ENCODE measurements at places on chromosomes 3 and 15.

GRCh38 chr3:129031476-129032215 is 28.9 kb upstream of the GP9 start:
- no peak for DNase-seq

DNA sequence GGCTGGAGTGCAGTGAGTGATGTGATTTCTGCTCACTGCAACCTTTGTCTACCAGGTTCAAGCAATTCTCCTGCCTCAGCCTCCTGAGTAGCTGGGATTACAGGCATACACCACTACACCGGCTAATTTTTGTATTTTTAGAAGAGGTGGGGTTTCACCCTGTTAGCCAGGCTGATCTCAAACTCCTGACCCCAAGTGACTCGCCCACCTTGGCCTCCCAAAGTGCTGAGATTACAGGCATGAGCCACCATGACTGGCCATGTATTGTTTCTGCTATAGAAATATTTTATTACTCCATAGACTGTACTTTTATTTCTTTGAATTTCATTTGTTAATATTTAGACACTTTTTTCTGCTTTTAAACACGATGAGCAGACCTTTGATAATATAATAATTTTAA is 60.4 kb downstream of the GTF2E1 start:
- no peak for DNase-seq

GRCh38 chr3:66499881-66500575 is 794 bp downstream of the LRIG1 start:
- peak; percentile 55 for DNase-seq

DNA sequence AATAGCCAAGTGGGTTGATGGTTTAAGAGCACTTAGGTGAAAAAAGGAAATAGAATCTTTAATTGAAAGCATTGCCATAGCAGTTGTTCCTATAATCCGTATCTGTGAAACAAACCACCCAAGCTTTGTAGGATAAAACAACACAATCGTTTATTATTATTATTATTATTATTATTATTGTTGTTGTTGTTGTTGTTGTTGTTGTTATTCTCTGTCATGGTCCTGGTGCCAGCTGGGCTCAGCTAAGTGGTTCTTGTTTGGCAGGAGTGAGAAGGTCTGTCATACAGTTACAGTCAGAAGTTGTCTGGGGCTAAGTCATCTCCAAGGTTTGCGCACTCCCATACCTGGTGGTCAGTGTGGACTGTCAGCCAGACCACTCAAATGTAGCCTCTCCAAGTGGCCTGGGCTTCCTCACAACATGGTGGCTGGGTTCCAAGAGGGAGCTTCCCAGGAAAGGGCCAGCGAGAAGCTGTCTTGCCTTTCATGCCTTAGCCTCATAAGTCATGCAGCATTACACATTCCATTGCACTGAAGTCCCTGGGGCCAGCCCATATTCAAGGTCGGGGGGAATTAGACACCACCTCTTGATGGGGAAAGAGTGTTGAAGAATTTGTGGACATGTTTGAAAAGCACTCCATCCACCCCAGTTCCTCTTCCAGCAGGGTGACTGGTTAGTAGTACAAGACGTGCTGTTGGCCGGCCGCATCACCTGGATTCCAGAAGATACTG is 54.3 kb upstream of the FGD5 start:
- DNase-seq: no peak

DNA sequence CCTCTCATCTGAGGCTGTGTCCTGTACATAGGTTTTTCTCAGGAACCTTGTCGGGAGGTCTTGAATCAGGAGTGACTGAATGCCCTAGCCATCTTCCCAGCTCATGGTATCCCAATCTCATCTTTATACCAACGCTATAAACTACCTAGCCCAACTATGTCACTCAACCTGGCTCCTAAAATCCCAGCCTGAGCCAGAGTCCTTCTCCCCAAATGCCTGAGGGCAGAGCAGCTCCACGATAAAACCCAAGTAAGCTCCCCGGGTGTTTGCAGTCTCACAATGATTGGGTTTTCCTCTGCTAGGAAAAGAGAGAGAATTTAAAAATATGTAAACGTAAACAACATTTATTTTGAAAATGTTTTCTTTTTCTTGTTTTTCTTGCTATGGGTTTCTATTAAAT is 14.4 kb downstream of the EIF1B start:
- no peak for DNase-seq

DNA sequence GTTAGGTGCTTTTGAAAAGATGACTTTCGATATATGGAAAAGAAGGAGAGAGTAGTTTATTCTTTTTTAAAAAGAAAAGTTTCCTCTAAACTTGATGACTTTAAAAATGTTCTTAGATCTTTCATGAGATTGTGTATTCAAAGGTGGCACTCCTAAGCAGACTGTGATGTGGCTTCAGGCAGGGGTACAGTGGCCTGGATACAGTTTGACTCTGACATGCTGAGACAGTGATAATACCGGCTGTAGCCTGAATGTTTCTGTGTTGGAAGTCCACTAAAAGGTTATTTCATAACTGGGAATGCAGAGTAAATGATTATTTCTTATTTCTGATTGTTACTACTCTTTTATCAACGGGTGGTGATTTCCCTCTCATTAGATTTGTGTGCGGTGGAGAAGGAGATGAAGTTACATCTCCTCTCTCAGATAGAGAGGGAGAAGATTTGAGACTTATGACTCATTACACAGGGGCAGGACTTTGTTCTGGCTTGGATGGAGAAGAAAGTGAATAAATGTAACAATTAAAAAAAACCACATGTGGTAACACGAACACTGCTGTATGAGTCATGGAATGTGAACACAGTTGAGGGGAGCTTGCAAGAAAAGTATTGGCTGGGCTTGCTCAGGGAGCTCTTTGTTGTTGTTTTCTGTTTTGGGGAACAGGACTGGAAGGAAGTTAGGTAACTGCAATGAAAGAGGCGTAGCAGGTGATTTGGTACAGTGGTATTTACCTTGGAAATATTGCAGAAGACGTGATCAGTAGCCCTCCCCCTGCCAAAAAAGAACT is 21.6 kb downstream of the SPTSSB start:
- DNase-seq: peak; percentile 2

- DNase-seq: no peak
These were observed 68.6 kb upstream of the EIF1B start for GRCh38 chr3:40240921-40241320.

DNA sequence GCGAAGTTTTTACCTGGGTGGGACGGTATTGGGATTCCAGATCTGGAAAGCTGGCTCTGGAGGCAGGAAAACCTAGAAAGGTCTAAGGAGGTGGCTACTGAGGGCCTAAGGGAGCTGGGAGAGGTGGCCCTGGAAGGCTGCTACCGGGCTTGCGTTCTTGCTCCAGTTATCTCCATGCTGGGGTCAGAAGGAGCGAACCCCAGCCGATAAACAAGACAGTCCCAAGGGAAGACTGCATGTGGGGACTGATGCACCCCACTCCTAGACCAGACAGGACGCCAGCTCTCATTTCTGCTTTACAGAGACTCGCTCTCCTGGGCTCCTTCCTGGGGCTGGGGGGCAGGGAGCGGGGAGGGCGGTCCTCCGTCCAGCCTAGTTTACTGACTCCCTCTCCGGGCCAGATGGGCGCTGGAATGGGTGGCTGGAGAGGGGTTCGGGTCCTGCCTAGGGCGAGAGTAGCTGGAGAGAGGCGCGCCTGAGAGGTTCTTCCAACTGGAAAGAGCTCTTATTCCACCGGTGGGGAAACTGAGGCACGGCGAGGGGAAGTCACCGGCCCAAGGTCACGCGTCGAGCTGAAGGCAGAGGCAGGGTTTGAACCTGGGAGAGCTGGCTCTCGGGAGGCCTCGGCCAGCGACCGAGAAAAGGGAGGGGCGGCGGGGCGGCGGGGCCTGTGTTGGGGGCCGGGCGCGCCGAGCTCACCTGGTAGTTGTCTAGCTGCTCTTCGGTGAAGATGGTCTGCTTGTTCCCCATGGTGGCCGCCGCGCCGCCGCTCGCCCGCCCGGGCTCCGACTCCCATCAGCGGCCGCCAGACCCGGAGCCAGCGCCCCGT is 565 bp downstream of the CIB2 start:
- no peak for DNase-seq

GRCh38 chr3:23457697-23458096 is 254.6 kb downstream of the UBE2E2 start:
- no peak for DNase-seq

GRCh38 chr3:126544596-126545281 is 14.0 kb downstream of the C3orf22 start:
- DNase-seq: peak; percentile 86
